ENCODE measurements at places on chromosomes 2 and 18.

DNA sequence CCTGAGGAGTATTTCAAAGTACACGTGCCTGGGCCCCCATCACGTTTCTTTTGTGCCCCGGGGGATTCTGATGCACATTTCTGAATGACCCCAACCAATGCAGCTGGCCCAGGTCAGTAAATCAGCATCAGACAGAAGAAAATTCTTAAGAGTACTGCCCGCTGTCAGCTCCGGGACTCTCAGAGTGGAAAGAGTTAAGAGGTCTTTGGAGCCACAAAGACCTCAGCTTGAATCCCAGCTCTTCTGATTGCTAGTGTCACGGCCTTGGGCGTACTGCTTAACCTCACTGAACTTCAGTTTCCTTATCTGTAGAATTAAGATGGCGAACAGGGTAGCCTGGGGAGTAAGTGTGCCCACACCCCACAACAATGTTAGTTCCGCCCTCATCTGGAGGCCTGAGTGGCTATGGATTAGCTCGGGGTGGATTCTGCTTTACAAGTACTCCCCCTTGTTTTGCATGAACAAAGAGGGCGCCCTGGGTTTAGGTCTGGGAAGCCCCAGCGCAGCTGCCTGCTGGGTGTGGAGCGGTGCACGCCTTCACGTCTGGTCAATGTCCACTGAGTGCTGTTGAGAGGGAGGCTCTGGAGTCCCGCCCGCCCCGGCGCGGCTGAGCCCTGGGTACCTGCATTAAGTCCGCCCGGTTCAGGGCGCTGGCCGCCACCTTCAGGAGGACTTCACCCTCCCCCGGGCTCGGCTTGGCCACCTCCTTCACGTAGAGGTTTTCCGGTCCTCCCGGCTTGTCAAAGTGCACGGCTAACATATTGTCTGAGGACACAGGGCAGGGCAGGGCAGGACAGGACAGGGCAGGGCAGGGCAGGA is 858 bp downstream of the TP53I3 start:
- peak; percentile 81 for DNase-seq

GRCh38 chr18:56199580-56200330 is 438.6 kb downstream of the TXNL1 start:
- DNase-seq, result no peak

- peak; percentile 32 for DNase-seq
Observed at GRCh38 chr2:65300761-65301711, 73.4 kb downstream of the ACTR2 start.

DNA sequence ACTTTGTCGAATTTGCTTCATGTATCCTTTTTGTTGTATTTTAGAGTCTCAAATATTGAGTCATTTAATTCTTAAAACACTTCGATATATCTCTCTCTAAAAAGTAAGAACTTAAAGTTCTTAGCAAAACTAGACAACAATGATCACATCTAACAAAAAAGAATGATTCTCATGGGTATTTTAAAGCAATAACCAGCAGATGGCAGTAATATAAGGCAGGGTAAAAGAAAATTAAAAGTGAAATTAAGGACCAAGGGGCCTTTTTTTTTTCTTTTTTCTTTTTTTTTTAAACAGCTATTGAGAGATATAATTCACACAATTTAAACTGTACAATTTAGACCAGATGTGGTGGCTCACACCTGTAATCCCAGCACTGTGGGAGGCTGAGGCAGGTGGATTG is 9.9 kb upstream of the AOX1 start:
- no peak for DNase-seq

DNA sequence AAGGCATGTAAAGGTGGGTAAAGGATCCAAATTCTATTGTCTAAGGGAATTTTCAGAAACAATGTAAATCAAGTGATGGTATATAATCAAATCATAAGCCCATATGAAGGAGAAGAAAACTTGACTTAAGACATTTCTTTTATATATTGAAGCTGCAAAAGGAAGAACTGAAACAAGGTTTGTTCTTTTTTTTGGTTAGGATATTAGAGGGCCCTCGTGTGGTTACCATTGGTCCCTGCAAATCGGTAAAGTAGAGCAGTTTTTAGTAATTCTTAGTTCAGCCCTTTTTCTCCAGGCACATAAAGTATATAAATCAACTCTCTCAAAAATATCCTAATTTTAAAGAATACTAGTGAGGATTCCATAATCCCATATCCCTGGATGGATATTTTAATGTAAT is 105.6 kb upstream of the STK17B start:
- DNase-seq, result peak; percentile 51

GRCh38 chr2:25894135-25894830 is 16.0 kb upstream of the ASXL2 start:
- DNase-seq, result no peak

- DNase-seq, result no peak
Observed at GRCh38 chr18:48521723-48522122, 17.1 kb upstream of the CTIF start.

GRCh38 chr18:13218368-13218991 is at the start of gene LDLRAD4:
Gene LDLRAD4, plus strand, starts transcription at chr18:13218760.
- DNase-seq, result no peak

- no peak for DNase-seq
Observed at GRCh38 chr2:11891028-11891427, 144.6 kb downstream of the LPIN1 start.

- DNase-seq, result peak; percentile 54
Observed at GRCh38 chr2:46568212-46569009, 89.0 kb downstream of the TMEM247 start.

- no peak for DNase-seq
Observed at GRCh38 chr2:177830881-177831386, 241.6 kb downstream of the PDE11A start.

GRCh38 chr18:25503567-25504081 is 151.7 kb upstream of the ZNF521 start:
- DNase-seq, result peak; percentile 90

DNA sequence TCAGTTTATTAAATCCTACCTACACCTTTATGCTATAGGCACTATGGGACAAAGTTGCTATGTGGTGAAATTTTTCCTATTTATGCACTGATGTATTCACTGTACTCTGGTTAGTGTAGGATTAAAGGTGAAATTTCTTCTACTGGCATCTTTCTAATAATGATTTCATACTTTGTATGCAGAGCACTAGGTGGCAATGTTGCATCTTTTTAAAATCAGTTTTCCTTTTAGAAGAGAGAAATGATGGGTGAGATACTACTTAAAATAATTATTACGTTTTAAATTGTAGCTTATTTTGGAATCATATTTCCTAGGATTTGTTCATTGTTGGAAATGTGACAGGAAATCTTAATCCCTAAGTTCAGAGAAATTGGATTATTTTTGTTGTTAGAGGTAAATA is 150.9 kb downstream of the CD8B2 start:
- DNase-seq, result peak; percentile 16

DNA sequence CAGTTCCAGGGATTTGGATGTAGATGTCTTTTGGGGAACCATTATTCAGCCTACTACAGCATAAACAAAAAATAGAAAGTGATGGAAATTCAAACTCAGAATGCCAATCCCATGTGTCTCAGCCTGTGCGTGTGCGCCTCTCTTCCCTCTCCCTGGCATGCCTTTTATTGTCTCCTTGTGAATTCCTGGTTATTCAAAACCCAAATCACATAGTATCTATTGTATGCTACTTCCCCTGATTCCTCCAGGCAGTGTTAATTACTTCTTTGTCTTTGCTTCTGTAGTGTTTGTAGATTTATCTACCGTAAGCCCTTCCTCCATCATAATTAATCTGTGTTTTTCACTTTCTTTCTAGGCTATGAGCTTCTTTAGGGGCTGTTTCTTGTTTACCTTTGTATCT is 38.9 kb downstream of the RHBDD1 start:
- no peak for DNase-seq

DNA sequence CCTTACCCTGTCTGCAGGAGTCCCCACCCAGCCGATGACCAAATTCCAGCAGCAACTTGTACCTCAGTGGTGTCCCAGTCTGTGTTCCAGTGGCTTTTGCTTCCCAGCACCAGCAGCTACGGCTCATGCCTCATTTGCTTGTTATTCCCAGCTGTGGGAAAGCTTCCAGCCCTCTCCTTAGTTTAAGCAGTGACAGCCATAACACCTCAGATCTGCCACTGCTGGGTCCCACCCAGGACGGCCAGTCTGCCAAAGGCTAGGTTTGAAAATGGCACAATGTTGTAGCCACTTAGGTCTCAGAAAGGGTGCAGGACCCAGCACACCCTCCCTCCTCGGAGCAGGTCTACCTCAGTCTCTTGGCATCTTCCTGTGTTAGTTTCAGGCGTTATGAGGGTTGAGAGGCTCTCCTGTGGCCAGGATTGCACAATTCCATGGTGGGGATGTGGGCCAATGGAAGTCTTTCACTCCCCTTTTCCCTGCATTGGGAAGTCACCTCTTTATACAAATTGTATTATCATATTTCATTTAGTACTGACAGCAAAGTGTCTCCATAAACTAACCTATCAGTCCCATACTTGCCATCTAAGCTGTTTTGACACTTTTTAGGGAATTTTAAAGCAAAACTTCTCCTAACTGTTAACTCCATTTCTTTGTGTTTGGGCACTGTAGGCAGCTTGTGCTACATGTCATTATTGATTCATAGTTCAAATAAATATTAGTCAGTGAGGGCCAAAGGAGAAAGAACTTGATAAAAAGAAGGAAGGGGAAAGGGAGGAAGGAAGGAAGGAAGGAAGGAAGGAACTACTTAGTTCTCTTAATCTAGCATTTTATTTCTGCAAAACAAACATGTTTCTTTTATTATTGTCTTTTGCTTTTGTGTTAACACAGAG is 62.9 kb upstream of the FAM110C start:
- DNase-seq, result no peak
